T-helper 1 cell (primary cell): ENCODE measurements at places on chromosomes 5 and 9.

- DNase-seq = peak; percentile 18
These were observed 52.5 kb downstream of the RPS23 start for GRCh38 chr5:82225525-82226172.

DNA sequence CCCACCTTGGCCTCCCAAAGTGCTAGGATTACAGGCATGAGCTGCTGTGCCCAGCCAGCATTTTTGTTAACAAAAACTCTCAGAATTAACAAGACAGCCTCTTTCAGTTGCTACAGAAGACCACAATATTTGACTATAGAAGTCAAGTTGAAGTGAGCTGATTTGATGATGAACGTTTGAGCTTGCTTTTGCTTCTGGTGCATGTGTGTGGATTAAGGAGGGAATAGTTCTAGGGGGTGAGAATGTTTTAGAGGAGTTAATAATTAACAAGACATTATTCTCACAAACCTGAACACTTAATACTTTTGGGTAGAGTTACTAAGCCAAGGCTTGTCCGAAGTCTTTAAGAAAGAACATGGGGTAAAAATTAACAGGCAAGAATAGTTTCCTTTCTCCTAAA lies 191.6 kb downstream of the TENT4A start:
- DNase-seq = no peak

GRCh38 chr9:106862110-106862820 lies 701 bp upstream of the ZNF462 start:
- no peak for DNase-seq

- DNase-seq = no peak
These were observed 5.6 kb upstream of the PAEP start for GRCh38 chr9:135555910-135556309.

DNA sequence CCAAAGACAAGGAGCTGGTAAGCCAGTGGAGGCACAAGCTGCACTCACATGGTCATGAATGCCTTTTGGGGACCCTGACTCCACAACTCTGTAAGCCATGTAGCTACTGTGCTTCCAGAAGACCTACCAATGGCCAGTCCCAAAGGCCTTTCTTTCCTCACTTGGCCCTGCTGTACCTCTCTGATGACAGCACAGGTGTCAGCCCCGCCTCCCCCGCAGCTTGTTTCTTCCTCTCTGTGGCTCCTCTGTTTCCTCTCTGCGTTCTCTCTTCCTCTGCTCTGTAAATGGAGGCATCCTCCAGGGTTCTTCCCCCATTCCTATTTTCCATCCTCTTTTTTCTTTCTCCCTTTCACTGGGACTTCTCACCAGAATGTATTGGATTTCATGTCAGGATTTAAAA lies 26.7 kb downstream of the SH3TC2 start:
- DNase-seq = no peak

- DNase-seq = no peak
These were observed 39.5 kb downstream of the ZNF510 start for GRCh38 chr9:96738147-96739027.

GRCh38 chr9:87479801-87480201 lies 17.9 kb upstream of the DAPK1 start:
- DNase-seq = no peak

GRCh38 chr5:39063037-39063436 lies 11.2 kb downstream of the RICTOR start:
- no peak for DNase-seq

GRCh38 chr5:172450861-172451695 lies 3.2 kb downstream of the SH3PXD2B start:
- DNase-seq = no peak

- DNase-seq = no peak
These were observed 16.0 kb downstream of the ANGPTL2 start for GRCh38 chr9:127106466-127106855.

DNA sequence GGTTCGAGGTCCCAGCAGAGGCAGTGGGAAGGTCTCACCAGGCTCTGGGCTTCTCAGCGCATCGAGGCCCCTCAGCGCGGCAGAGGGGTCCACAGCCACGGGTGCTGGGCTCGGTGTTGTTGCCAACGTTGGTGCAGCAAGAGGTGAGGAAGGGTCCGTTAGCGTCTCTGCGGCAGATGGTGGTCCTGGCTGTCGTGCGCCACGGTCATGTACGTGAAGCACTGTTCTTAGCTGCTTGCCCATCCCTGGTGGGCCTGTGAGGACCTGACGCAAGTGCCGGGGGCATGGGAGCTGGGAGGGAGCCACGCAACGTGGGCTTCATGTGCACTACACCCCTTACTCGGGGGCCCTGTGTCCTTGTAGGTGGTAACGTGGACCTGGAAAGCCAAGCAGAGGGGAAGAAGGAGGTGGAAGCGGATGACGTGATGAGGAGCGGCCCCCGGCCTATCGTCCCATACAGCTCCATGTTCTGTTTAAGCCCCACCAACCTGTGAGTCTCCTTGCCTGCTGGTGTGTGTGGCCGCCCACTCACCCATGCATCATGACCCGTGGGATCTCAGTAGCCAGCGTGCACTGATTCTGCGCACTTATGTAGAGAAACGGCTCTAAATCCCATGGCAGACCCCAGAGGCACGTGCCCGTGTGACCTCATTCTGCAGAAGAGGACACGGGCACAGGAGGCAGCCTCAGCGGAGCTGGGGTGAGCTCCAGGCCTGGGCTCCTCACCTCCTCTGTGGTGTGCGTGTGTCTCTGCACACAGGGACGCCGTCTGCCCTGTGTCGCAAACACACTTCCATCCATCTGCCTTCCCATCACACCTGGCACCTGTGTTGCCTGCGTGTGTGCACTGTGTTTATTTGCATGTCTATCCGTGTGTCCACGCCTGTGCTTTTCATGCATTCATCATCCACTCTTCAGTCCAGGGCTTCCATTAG lies 166.1 kb downstream of the CACNA1B start:
- no peak for DNase-seq

DNA sequence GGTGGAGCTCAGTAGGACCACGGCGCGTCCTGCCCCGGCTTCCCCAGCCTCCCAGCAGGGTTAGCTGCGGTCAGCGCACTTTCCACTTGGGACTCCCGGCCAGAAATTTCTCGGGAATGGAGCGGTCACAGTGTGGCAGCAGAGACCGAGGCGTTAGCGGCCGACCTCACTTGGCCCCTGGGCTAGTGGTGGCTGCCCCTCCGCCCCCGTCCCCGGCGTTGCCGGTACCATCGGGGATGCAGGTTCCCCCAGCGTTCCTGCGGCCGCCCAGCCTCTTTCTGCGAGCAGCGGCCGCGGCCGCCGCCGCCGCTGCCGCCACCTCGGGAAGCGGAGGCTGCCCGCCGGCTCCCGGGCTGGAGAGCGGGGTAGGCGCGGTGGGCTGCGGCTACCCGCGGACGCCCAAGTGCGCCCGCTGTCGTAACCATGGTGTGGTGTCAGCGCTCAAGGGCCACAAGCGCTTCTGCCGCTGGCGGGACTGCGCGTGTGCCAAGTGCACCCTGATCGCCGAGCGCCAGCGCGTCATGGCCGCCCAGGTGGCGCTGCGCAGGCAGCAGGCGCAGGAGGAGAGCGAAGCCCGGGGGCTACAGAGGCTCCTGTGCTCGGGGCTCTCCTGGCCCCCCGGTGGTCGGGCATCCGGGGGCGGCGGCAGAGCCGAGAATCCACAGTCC lies 460 bp downstream of the DMRTA1 start:
- DNase-seq = no peak

- no peak for DNase-seq
These were observed 73.2 kb upstream of the SMARCA2 start for GRCh38 chr9:1941989-1942388.

DNA sequence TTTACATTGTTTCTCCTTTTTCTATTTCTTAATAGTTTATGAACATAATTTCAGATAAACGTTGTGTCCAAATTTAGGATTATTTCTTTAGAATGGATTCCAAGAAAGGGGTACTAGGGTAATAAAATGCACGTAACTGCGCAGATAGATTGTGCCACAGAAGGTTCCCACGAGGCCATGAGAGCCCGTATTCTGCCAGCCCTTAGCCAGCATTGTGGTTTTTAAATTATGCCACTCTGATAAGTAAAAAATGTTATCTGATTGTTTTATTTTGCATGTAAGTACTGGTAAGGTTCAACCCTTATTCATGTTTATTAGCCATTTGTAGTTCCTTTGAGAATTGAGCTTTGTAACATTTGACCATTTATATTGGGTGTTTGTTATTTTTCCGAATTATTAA lies 88.7 kb downstream of the PRKACG start:
- DNase-seq = no peak
